ENCODE measurements at places on chromosomes 2 and 18.

DNA sequence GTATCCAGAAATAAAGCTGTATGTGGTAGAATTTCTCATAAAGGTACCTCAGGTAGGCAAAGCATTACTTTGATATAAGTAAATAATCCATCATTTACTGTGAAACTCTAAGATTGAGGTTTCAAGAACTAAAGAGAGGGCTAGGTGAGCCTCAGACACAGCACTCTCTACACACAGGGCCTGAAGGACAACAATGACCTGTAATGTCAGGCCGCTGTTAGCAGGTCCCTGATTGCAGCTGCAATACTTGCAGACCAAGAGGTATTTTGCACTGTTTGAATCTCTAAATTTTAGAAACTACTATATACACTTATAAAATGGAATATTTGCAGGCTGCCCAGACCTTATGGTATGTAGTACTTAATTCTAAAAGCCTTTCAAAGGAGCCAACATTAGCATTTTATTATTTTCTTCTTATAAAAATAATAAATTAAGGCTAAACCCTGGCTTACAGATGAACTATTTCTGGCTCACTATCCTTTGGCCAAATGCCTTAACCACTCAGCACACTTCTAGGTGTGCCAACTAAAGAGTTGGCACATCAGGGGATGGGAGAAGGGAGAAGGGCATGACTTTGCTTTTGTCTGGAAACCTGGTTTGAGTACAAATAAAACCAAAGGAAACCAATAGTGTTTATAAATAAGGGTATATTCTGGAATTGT is 66.7 kb upstream of the SLC39A10 start:
- no peak for DNase-seq

- no peak for DNase-seq
Observed at GRCh38 chr2:44668336-44668735, 273.2 kb upstream of the SIX3 start.

- no peak for DNase-seq
Observed at GRCh38 chr2:45649462-45649857, 2.0 kb upstream of the PRKCE start.

DNA sequence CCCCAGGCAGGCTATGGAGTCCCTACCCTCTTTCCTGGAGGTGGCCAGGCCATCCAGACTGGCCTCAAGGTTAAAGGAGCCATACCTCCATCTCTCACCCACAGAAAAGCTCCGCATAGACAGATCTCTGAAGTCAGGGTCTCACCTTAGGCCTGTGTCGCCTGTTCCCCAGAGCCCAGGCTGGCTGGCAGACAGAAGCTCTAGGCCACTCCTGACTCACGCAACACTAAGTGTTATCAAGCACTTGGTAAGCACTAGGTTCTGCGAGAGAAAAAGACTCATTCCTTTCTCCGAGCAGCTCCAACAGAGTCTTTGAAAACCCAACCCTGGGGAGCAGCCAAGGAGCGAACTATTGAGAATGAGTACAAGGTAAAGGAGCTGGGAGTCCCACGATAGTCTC is 6.1 kb downstream of the SMAD7 start:
- no peak for DNase-seq

DNA sequence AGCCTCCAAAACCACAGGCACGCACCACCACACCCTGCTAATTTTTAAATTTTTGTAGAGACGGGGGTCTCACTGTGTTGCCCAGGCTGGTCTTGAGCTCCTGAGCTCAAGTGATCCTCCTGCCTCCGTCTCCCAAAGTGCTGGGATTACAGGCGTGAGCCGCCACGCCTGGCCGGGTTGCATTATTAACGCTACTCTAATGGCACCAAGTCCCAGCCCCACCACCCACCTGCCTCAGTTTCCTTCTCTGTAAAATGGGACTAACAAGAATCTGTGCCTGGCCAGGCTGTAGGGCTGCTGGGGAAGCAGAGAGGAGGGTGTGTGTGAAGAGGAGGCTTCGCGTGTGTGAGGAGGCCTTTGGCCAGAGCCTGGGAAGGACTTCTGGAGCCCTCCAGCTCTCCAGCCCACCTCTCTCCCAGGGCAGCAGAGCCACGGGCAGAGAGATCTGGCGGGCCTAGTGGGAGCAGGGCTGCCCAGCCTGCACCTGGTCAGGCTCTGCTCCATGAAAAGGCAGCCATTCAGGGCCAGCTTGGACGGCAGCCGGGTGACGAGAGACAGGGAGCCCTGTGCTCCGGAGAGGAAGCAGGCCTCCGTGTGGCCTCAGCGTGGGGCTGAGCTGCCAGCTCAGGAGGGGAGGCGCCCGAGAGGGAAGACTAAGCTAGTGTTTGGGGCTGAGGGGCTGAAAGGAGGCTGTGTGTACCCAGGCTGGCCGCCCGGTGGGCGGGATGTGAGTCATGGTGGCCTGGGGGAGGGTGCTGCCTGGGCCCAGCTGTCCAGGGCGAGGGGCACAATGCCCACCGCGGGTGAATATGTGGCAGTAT is 7.4 kb upstream of the B3GNT7 start:
- DNase-seq: no peak

- no peak for DNase-seq
Observed at GRCh38 chr18:79365701-79366100, 30.0 kb upstream of the NFATC1 start.

DNA sequence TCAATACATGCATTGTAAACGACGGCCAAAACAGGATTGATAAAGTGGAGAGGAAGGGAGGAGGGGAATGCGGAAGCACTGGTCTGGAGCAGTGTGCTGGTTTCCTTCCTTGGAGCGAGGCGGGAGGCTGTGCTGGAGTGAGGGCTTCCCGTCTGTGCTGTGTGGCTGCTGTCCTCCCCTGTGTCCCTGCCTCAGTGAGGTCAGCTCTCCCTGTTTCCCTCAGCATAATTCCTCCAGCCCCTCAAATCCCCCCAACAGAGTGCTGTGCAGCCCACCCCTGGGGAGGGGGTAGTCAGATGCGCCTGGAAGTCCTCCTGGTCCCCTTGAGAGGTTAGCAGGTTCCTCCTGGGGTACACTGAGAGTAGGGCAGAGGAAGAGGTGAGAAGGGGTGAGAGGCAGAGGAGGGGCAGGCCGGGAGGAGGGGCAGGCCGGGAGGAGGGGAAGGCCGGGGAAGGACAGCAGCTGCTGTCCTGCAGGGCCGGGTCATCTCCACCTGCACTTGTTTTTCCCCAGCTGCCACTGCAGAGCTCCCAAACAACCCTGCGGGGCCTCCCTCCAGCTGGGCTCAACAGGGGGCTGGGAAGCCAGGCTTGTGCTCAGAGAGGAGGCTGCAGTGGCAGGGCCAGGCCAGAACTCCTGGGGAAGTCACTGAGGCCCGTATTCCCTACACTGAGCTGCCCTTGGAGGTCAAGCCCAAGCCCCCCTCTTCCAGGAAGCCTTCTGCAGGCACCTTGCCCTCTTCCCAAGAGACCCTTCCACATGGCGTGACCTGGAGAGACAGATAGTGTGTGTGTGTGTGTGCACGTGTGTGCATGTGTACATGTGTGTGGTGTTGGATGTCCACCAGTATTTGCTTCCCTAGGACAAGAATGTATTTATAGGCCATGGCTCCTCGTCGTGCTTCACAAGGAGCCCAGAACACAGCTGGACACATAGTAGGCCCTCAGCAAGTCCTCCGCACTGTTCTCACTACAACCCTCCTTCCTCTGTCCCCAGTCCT is 13.2 kb upstream of the ATP6V1B1 start:
- no peak for DNase-seq

GRCh38 chr18:35582899-35583558 is 1.5 kb downstream of the GALNT1 start:
- DNase-seq: no peak

DNA sequence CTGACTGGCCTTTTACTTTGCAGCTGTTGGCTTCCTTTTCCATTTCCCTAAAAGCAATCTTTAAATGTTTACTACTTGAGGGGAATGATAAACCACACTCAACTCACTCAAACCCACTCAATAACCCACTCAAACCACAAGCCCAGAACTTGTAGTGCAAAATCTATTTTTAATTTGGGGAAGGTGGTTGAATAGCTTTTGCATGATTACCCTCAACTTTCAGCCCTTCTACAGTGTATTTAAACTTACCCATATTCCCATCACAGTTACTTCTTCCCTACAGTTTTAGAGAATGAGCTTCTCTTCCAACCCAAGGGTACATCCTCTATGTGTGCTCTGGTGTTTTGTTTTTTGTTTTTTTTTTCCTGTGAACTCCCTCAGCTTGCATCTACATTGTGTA is 636.1 kb downstream of the TDRD15 start:
- DNase-seq: no peak

GRCh38 chr2:150133623-150134022 is 353.8 kb downstream of the RND3 start:
- no peak for DNase-seq

- no peak for DNase-seq
Observed at GRCh38 chr2:70981421-70981820, 3.0 kb downstream of the ANKRD53 start.

GRCh38 chr2:217469203-217469810 is 533.5 kb downstream of the TNS1 start:
- DNase-seq: no peak

GRCh38 chr18:66005831-66006588 is 255.2 kb downstream of the CDH7 start:
- DNase-seq: no peak

DNA sequence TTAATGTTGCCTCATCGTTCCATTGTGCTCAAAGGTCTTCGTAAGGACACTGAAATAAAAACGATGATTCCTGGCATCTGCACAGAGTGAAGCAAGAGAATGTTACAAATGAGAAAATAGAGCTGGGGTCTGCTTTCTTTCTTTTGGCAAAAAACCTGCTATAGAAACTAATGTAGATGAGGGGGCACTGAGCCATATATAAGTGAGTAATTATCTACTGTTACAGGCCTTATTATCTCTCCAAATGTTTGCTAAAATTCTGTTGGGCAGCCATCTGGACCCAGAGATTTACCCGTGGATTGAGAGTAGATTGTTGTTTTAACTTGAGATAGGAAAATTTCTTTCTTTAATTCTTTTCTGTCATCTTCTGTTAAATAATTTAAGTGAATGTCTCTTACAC is 472.5 kb upstream of the PIK3C3 start:
- DNase-seq: peak; percentile 78

- DNase-seq: no peak
Observed at GRCh38 chr18:49016648-49017539, 66.1 kb upstream of the SMAD7 start.

DNA sequence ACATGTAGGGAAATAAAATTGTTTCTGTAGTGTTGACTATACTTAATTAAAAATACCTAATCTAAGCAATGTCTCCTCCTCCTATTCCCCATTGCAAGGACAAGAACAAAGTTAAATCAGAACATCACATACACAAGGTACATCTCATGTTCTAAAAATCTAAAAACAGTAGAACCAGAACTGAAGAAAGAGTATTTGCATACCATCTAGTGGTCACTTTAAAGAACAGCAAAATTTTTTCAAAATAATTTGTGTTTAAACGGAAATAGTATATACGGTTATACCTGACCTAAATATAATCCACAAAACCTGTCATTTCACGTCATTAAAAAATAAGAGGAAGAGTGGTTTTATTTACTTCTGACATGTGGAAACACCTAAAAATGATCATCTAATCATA is 294.3 kb upstream of the KCNH7 start:
- DNase-seq: peak; percentile 79

DNA sequence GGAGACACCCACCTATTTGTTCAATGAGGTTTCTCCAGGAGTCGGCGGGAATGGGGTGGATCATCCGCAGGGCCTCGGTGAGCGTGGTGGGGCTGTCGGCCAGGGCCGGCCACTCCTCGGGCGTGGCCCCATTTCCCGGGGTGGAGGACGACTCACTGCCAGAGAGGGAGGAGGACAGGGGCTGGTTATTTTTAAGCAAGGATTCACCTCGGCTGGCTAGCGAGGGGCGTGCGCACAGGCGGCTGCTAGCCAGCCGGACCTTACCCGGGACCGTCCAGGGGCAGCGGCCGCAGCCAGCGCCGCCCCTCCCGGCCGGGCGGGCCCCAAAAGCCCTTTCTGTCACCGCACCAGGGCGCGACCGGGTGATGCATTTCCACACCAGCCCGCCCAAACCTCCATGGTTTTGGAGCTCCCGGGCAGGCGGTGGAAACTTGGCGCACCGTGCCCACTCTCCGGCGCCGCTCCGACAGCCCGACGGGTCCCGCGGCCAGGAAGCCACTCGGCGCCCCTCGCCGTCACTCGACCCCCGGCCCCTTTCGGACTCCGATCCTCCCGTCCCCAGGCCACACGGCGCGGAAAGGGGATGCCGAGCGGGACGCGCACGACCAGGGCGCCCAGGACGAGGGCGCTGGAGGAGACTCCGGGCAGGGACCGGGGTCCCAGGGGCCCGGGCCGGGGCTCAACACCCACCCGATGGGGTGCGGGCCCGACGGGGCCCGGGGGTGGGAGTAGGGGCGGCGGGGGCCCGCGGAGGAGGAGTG is 57.1 kb downstream of the SNORC start:
- no peak for DNase-seq

GRCh38 chr2:238270606-238271005 is 17.8 kb downstream of the PER2 start:
- no peak for DNase-seq

GRCh38 chr2:207683879-207684627 is 27.4 kb upstream of the CCNYL1 start:
- DNase-seq: no peak

- no peak for DNase-seq
Observed at GRCh38 chr2:50607721-50608120, 424.2 kb downstream of the NRXN1 start.
